Activated CD4-positive, alpha-beta T cell treated with anti-CD3 and anti-CD28 coated beads for 24 hours (primary cell): ENCODE measurements at places on chromosomes 1 and 21.

DNA sequence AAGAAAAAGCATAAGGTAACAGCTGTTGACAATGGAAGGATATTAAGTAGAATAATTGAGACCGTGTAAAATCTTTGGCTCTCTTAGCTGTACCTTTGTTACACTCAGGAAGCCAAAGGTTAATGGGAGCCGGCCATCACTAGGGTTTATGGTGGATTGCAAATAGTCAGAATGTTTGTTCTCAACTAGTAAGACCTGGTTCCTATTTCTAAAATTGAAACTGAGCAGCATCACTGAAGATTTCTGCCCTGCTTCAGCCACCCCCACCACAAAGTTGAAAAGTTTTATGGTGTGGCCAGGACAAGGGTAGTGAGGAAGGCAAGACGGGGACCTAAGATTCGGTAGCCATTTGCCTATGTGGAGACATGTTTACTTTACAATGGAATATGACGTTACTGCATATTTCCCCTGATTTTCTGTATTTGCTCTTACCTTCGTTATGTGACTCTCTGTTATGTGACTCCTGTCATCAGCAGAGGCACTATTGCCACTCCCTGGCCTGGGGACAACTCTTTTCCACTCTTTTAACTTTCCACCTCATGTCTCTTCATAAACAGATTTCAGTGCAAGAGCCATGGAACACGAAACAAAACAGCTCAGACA is 41.4 kb upstream of the KIF1B start:
- DNase-seq = no peak

DNA sequence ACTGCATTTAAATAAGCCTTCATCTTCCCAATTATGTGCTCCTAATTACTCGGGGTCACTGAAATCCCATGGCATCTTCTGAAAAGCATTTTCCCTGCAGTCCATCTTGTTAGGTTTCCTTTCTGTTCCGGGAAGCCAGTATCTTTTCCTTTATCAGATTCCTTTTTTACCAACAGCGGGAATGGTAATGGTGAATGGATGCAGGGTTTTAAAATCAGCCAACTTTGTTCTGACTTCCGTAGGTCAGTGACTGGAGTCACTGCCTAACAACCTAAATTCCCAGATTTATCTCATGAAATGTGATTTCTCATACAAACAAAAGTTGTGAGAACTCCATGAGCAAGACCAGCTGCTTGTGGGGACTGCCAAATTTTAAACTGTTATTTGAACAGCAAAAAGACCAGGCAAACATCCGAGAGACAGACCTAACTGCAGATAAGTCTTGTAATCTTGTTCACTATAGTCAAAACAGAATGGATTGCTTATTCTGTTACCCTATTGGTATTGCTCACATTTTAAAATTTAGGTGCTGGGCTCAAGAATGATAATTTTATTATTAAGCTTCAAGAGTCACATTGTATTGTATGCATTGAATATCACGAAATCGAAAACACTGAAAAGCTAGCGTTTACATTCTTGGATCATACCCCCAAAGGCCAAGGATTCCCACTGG is 1.2 kb upstream of the RWDD3 start:
- DNase-seq = no peak

DNA sequence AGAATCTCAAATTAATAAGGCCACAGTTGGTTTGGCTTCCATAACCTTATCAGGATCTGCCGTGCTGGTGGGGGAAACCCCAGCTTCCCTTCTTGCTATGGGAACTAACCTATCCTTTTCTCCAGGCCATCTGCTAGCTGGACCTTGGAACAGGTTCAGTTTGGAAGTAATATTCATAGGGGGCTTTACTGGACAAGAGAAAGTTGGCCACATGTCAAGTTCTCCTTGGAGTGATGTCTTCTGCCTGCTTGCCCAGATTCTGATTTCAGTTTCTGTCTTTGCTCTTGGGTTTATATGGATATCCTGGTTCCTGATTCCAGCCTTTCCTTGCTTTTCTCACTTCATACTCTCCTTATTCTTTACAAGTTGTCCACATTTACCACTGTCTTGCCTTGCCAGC is 279.6 kb downstream of the ASTN1 start:
- no peak for DNase-seq

- no peak for DNase-seq
Observed at GRCh38 chr1:85607126-85607920, 26.8 kb downstream of the CCN1 start.

GRCh38 chr1:74964508-74965102 is 169.6 kb upstream of the LHX8 start:
- DNase-seq = no peak

DNA sequence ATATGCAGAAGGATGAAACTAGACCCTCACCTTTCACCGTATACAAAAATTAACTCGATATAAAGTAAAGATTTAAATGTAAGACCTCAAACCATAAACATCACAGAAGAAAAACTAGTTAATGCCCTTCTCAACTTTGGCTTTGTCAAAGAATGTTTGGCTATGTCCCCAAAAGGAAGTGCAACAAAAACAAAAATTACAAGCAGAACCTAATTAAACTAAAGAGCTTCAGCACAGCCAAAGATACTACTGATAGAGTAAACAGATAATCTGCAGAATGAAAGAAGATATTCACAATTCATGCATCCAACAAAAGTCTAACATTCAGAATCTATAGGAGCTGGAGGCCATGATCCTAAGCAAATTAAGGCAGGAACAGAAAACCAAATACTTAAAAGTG is 824.6 kb upstream of the NEGR1 start:
- no peak for DNase-seq

GRCh38 chr1:36755303-36756230 is 272.9 kb upstream of the CSF3R start:
- no peak for DNase-seq

- no peak for DNase-seq
Observed at GRCh38 chr21:23644768-23645167, 1962.5 kb downstream of the MRPL39 start.

DNA sequence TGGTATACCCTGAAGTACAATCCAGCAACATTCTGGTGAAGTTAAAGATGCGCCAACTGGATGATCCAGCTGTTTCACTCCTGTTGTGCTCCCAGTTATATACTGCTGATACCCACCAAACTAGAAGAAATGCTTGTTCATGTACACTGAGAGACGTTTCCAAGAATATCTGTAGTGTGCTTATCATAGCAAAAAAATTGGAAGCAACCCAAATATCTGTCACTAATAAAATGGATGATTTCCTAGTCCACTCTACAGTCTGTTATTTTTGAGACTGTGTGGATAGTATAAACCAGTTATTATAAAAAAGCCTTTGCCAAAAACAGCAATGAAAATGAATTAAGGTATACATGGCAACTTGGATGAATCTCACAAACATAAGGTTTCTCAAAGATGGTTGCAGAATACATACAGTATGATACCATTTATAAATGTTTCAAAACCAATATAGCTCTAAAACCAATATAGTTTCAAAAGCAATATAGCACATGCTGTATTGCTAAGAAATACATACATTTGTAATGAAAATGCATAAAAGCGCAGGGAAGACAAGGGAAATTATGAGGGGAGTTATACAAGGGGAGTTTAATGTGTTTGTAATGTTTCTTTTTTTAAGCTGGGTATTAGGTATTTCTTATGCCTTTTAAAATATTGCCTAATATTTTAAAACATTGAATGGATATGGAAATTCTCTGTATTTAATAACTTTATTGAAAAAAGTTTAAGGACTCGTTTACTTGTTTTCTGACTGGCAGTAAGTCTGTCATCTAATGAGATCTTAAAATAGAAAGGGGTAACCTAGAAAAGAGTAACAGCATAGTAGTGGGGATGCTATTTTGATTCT is 36.5 kb downstream of the GPSM2 start:
- no peak for DNase-seq

DNA sequence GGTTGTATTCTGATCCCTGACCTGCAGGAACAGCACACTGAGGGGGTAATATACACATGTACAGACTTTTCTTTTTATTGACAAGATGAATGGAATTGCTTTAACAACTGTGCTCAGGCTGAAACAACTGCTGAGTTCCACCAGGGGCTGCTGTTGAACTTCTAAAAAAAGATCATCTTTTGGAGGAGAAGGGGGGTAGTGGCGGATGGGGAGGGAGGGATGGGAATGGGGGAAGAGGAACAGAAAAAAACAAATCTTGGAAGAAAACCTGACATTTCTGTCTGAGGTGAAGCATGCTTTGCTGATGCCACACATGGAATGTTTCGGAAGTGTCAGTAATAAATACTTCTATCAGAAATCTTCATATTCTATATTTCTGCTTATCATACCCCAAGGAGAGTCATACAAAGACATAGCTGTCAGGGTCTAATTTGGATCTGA is 75.0 kb downstream of the RWDD3 start:
- no peak for DNase-seq

- DNase-seq = no peak
Observed at GRCh38 chr1:14511166-14511680, 87.3 kb upstream of the KAZN start.

- DNase-seq = no peak
Observed at GRCh38 chr1:158059984-158060383, 66.5 kb downstream of the KIRREL1 start.

DNA sequence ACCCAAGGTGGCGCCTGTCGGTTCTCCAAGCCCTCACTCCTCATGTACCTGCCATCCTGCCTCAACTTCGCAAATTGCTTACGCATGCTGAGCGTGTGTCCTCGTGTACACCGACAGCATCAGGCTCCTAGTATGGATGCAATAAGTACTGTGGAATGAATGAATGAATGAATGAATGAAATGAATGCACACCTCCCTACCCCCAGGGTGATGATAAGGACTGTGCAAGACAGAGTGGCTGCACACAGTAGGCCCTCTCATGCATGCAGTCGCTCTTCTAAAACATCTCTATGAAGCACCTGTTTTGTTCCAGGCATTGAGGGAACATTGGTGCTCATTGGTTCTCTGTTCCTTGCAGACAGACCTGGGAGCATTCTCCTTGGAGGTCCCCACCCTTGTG is 49.8 kb upstream of the H6PD start:
- no peak for DNase-seq

DNA sequence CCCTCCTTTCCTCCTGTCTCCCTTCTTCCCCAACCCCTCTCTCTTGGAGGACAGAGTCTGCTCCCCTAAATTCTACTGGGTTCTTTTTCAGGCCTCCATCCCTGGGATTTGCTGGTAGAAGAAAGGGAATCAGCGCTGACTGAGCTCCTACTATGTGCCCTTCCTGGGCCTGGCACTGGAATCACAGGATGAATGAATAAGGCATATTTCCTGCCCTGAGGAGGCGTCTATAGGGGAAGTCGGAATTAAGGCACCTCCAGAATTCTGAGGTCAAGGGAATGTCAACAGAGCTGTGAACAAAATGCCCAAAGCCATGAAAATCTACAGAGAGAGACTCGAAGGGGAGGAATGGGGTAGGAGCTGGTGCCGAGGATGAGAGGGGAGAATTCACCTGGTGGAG is 17.4 kb upstream of the BTG2 start:
- DNase-seq = no peak

GRCh38 chr1:11804666-11805421 is 920 bp downstream of the MTHFR start:
- DNase-seq = no peak

- no peak for DNase-seq
Observed at GRCh38 chr1:212667223-212668139, 32.2 kb downstream of the BATF3 start.

GRCh38 chr21:29117372-29117955 is 13.0 kb upstream of the MAP3K7CL start:
- no peak for DNase-seq

- DNase-seq = no peak
Observed at GRCh38 chr1:2343023-2343935, 48.1 kb downstream of the MORN1 start.

DNA sequence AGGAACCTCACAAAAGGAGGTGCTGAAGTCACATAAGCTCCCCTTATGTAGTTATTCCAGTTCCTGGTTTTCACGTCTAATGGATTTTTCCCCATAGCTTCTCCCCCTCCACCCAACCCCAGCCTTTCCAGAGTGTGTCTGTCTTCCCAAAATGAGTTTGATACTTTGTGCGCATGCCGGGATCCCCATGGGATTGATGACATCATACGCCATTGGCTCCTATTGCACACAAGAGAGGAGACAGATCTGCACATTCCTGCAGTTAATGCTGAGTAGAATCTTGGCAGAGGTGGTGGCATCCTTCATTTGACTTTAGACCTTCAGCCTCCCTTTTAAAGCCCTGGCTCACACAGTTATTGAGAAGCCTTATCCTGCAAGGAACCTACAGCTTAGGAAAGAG is 71.4 kb downstream of the DDR2 start:
- DNase-seq = no peak

DNA sequence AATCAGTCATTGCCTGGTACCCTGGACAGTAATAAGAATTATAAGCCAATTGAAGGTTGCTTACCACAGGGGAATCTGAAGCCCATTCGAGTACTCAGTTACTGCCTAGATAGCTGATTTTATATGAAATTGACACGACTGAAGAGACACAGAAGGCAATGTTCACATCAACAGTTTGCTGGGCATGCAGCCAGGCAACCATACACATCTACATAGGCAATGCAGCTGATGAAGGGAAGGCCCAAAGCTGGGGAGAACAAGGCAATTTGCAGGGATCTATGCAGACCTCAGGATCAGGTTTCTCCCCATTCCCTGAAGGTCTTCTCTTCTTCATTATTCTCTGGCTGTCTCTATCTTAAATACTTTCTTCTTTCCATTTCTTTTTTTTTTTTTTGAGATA is 448.7 kb downstream of the PTBP2 start:
- DNase-seq = no peak

GRCh38 chr1:96145492-96145891 is 576.1 kb upstream of the PTBP2 start:
- DNase-seq = no peak

- no peak for DNase-seq
Observed at GRCh38 chr21:29121759-29122158, 8.7 kb upstream of the MAP3K7CL start.

DNA sequence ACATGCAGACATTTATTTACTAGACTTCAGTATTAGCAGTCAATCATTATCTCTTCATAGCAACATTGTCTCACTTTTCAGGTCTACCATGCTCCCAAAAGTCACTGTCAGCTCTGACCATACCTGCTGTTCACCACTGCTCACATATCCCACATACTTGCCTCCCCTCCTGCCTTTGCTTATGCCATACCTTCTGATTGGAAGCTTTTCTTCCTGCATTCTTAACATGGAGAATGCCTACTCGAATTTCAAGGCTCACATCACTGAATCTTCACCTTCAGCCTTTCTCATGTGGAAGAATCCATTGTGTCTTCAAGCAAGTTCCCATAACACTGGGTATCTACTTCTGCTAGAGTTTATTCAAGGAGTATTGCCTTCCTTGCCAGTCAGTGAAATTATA is 135.4 kb downstream of the NTNG1 start:
- no peak for DNase-seq
